ENCODE measurements at places on chromosomes 5 and 9.

- DNase-seq = no peak
Observed at GRCh38 chr5:121053055-121053985, 589.2 kb downstream of the PRR16 start.

GRCh38 chr9:136746621-136747020 lies 1.7 kb downstream of the LCN6 start:
- DNase-seq = no peak

DNA sequence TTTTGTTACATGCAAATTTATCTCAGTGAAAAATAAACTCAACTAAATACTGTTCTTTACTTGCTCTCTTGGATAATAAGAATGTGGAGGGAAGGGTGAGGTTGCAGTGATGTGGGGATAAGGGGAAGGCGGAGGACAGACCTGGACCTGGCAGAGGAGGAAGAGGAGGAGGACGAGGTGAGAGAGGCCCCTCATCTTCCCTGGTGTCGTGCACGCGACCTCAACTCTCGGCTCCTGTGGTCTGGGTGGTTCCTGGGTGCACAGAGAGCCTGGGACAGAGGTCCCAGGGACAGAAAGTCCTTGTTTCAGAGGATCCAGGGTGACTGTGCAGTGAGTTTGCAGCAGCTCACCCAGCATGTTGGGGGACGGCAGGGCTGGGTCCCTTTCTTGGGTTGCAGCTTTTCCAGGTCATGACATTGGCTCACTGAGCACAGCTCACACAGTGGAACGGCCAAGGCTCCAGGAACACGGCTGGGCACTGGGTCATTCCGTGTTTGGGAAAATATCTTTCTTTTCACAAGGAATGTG lies 37.7 kb upstream of the LPCAT1 start:
- no peak for DNase-seq

GRCh38 chr5:66617226-66617861 lies 21.2 kb downstream of the MAST4 start:
- DNase-seq = no peak

- DNase-seq = no peak
Observed at GRCh38 chr5:93454896-93455295, 126.1 kb downstream of the NR2F1-AS1 start.

GRCh38 chr5:157222506-157223230 lies 42.0 kb downstream of the ITK start:
- peak; percentile 70 for DNase-seq

GRCh38 chr9:83196946-83197345 lies 134.0 kb upstream of the RASEF start:
- DNase-seq = no peak

DNA sequence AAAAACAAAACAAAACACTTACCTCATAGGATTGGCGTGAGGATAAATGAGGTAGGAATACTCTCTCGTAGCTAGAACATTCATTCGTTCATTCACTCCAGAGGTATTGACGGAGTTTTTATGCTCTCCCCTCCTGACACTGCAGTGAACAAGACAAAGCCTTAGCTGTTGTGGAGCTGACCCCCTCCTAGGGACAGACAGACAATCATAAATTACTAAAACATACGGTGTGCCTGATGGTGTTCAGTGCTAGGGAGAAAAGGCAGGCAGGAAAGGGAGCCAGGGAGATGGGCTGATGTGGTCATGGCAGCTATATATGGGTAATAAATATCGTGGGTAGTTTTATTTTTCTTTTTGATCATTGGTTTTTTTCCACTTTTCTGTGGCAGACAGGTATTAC lies 5.7 kb upstream of the BRD3 start:
- no peak for DNase-seq

GRCh38 chr5:119373449-119373858 lies 17.6 kb downstream of the TNFAIP8 start:
- DNase-seq = no peak

DNA sequence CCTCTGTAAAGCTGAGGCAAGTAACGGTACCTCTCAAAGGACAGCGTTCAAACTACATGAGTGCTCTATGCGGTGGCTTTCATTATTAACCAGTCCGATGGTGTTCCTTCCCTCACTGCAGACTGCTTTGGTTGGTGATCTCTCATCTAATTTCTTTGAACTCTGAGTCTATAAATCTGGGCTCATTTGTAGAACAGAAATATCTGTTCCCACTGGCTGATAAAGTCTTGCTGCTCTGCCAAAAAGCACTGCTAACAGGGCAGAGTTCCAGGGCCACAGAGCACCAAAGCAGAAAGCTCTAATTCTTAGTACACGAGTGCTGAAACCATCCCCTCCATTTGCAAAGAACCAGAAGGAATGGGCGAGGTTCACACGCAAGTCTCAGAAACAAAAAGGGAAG lies 81.9 kb downstream of the MED27 start:
- DNase-seq = peak; percentile 25

GRCh38 chr5:56255502-56255901 lies 22.4 kb upstream of the ANKRD55 start:
- DNase-seq = no peak

DNA sequence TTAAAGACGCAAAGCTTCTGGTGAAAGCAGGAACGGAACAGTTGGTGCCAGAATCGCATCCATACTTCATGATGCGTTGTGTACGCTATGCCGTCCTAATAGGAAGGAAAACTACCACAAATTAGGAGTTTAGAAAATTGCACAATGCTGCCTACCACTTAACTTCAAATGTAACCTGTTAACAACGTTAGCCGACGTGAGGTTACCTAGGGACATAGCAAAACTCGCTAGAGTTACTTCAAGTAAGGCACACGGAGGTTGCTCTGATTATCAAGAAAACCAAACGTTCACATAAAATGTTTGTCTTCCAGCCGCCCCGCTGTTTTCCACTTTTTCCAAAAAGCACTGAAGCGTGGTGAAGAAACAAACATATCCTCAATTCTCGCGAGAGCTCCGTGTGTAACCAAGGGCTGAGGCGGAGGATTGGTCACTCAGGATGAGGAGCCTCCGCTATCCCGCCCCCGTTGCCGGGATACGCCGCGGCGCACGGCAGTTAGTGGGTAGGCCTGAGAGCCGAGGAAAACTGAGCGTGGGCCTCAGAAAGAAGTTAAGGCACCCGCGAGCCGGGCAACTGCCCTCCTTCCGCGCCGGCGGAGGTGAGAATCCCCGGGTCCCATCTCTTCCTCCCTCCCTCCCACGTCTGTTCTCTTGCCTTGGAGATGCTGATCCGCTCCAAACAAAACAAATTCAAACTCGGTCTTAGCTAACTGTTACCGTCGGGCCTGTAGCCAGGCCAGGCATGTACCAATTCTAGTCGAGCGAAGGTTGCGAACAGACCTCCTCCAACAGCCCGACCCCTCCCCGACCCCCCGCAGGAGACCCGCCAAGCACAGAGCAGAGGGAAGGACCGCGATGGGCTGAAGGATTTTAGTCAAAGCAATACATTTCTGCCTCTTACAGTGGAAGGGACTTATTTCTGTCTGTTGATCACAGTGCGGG lies at the start of gene IFT74:
Gene IFT74, plus strand, starts transcription at position 492 of the 939 bp plus-strand sequence. CDS start 5,556 bp downstream, outside the sequence.
- DNase-seq = peak; percentile 100

GRCh38 chr9:131487001-131487400 lies 15.7 kb upstream of the POMT1 start:
- no peak for DNase-seq

- DNase-seq = peak; percentile 50
Observed at GRCh38 chr5:72498284-72498683, 8.9 kb downstream of the ZNF366 start.

GRCh38 chr9:126719618-126720031 lies 85.2 kb upstream of the ZBTB43 start:
- DNase-seq = no peak

GRCh38 chr5:173642191-173642816 lies 25.9 kb upstream of the BOD1 start:
- DNase-seq = no peak

DNA sequence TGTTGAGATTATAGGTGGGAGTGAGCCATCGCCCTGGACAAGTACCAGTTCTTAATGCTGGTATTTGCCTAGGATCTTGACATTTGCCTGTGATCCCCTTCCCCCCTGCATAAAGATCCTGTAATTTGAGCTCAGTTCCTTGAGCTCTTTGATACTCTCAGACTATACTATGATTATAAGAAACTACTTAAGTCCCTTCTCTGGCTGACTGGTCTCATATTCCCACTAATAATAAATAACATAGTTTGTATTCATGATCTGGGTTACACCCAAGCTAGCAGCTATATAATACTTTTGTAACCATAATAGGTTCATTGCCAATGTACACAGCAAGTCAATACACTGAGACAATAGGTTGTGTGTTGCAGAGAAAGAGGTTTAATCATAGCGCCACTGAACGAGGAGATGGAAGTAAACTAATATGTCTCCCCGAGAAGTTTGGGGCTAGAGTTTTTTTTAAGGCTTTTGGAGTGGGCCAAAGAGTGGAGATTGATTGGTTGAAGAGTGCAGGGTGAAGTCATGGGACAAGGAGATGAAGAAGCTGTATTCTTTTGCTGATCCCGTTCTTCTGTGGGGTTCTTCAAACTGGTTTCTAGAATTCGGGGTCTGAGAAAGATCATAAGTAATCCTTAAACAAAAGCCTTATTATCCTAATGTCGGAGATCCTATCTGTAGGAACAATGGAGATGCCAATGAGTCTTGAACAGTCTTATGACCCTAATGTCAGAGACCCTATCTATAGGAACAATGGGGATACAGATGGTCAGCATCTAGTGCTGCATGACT lies 20.7 kb upstream of the SHOC1 start:
- no peak for DNase-seq

DNA sequence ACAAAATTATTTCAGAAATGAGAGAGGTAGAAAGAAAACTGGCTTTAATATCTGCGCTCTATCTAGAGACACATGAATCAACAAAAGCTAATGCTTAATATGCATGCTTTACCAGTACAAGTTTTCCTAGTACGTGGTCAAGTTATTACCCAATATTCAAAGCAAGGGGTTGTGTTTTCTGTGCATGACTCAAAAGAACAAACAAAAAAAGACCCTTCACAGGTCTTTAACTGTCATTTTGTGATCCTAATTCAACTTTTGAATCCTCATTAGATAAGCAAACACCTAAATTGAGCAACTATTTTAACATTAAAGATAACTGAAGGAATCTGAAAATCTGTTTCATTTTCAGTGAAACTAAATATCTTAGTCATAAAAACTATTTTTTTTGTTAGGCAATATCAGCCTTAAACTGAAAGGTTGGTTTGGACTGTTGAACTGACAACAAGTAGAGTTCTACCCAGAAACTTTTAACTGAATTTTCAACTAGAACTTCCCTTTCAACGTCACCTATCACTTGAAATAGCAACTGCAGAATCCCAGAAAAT lies 12.5 kb downstream of the ST8SIA4 start:
- DNase-seq = no peak

GRCh38 chr5:126855266-126855665 lies 78.3 kb downstream of the LMNB1 start:
- no peak for DNase-seq

DNA sequence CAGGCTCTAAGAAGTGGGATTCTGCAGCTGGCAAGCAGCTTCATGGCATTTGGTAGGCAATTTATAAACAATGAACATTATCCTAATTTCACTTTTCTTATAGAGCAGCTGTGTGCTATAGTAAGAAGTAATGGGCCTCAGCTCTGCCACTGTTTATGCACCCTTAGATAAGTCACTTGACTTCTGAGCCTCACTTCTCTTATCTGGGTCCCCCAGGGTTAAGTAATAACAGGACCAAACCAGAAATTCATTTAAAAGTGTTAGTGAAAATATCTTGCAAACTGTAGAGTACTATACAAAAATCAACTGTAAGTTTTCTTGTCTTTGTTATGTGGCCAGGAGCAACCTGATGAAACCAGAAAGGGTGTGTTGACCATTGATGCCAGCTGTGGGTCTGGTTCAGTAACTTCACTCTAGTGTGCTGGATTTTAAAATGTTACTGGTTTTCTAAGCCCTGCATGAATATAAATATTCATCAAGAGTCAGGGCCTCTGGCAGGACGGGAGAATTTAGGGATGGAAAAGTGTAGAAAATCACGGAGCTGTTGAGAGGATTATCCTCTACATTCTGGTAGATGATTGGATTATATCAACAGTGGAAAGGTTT lies 24.2 kb downstream of the TNFAIP8 start:
- DNase-seq = no peak

DNA sequence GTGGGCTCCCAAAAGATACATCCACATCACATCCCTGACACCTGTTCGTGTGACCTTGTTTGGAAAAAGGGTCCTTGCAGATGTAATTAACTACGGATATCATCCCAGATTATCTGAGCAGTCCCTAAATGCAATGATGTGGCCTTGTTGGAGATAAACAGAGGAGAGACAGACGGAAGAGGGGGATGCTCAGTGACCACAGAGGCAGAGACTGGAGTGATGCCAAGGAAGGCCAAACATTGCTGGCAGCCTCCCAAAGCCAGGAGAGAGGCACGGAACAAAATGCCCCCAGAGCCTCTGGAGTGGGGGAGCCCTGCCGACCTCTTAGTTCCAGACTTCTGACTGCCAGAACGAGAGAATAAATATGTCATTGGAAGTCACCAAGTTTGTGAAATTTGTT lies 15.0 kb upstream of the VAV2 start:
- no peak for DNase-seq

DNA sequence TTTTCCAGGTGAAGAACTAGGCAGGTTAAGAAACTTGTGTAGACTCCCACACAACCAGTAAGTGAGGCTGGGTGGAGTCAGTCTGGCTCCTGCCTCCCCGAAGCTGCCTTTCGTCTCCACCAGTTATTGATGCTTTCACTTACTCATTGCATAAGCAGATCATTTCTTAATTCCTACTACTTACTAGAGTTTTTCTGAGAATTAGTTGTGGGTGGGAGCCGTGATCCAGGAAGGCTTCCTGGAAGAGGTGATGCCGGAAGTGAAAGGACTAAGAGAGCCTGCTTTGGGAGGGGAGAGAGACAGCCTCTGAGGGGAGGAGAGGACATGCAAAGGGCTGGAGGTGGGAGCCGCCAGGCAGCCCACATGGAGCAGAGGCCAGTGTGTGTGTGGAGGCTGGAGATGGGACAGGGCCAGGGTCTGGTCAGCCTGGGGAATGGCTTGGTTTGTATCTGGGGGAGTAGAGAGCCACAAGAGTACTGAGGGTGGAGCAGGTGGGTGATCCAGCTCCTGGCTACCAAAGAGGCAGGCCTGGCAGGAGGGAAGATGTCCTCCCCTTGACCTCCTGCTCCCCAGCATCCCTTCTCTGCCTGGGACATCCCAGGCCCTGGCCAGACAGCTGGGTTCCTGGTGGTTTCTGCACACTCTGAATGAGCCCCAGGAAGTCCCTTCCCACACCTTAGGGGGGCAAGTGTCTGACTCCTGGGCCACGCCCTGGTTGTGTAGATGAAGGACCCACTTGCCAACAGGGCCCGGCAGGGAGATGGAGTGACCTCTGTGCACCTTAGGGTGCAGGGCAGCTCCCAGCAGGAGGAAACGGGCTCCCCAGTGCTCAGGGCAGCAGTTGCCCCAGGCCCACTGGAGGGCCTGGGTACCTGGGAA lies 12.2 kb upstream of the CARD19 start:
- no peak for DNase-seq

DNA sequence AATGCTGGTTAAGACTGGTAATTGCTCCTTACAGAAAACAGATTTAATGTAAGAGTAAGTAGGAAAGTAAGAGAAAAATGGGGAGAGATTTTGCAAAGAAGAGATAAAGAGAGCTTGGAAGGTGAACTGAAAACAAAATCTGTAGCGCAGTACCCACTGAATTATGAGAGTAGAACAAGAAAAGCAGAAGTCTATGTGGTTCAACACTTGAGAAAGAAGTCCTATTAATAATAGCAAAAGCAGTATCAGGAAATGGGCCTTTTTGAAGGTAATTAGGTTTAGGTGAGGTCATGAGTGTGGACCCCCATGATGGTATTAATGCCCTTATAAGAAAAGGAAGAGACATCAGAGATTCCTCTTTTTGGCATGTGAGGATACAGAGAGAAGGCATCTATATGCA lies 460.6 kb downstream of the CETN3 start:
- no peak for DNase-seq

All from AG08395 (cell line).